Stomach (tissue), 19 donors: ENCODE measurements at places on chromosomes 5 and 9. TPM values are rescaled to one million over a fixed set of nuclear protein-coding genes. Genes with fewer than 3 reads are reported as not detected.

DNA sequence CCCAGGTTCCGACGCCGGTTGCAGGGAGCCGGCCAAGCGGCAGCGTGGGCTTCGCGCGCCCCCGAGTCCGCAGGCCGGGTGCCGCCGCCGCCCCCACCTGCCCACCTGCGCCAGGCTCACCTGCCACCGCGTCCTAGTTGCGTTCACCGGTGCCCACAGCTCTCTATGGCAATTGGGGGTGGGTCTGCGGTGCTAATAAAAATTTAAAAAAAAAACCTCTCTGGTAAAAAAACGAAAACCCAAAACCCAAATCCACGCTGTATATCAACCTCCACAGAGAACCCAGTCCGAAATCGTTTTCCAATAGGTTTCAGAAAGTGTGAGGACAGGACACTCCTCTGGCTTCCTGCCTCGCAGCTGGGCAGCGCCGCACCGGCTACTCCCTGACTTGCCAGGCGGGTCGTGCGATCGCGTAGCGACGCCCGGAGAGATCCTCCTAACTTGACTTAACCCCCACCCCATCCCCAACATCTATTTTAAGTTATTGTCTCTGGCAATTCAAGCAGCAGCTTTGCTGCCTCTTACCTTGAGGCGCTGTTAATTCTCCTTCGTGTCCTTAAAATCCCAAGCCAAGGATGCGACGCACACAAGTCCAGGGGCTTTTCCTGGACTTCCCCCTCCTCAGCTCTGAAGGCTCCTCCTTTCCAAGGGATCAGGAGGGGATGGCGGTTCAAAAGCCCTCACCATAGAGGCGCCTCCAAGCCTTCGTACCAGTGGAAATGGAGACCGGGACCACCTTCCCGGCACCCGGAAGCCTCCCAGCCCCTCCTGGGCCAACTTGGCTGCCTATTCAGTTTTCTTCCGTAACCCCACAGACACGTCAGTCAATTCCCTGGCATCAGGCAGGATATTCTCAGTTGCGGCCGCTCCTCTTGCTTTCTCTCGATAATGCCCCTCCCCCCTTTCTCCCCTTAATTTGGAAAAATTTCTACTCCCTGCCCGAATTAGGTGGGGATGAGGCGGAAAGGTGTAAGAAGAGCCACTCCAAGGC, 1639.4 kb upstream of the C9orf72 start:
- H3K27ac ChIP-seq = peak overlapping the region; percentile 73
- H3K4me3 ChIP-seq = peak overlapping the region; percentile 63
- peak; percentile 63 for DNase-seq
- peaks cover 38% of the 10 kb centered on the region for H3K27me3 ChIP-seq
- H3K36me3 ChIP-seq = no peaks in the 10 kb centered on the region

DNA sequence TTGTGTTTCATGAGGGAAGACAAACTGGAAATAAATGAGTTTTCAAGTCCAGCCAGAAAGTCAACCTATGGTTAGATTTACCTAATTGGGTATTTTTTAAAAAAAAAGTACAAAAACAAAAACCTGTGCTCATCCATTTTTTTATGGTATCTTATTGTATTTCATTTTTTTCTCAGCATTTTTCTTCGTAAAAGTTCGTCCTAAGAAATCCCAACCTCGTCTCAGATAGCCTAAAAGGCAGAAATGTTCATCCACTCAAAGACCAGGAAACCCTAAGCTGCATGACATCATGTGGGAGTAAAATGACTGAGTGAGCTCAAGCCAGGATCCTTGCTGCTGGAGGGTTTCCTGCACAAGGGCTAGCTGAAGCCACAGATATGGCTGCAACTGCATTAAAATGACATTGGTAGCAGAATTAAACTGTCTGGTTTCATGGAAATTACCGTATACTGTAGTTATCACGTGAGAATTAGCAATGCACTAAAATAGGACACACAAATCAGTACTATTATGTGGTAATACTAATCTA, 70.4 kb downstream of the NFIB start:
- H3K4me1 ChIP-seq = peaks cover 13% of the 10 kb centered on the region
- H3K4me3 ChIP-seq = no peak overlapping the region
- no peaks in the 10 kb centered on the region for H3K27me3 ChIP-seq
- no peaks in the 10 kb centered on the region for H3K36me3 ChIP-seq
- no peak overlapping the region for H3K27ac ChIP-seq

- no peak for DNase-seq
- H3K36me3 ChIP-seq = no peaks in the 10 kb centered on the region
- no peak overlapping the region for H3K4me3 ChIP-seq
- peaks cover 77% of the 10 kb centered on the region for H3K4me1 ChIP-seq
- H3K27me3 ChIP-seq = no peaks in the 10 kb centered on the region
These were observed 16.7 kb downstream of the UBE2D2 start for GRCh38 chr5:139577689-139578290.

FST gene
- 11.6 TPM for total RNA-seq
